ENCODE measurements at places on chromosomes 3 and 15.

DNA sequence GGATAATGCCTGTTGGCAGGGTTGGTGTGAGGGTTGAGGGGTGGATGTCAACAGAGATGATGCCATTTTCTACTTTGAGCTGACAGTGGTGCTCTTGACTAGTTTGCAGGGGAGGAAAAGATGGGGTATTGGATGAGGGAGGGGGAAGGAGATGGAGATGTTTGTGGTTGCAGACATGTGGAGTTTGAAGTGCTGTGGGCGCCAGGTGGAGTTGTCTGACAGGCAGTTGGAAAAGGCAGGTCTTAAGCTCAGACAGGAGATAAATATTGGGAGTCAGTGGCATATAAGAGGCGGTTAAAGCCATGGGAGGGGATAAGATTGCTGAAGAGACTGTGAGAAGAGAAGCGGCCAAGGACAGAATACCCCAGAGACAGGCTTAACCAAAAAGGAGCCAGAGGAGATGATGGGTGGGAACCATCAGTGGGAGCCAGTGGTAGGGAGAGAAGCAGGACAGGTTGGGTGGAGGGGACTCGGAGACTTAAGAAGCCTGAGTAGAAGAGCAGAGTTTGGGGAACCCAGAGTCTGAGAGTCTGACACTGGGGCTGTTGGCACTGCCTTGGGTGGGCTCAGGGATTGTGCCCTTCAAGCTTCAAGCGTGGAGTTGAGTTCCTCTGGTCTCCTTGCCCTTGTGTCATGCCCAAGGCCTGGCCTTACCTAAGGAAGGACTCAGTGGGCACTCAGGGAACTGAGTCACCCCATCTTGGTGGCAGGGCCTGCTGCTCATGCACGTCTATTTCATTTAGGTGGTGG lies 13.9 kb downstream of the COPG1 start:
- DNase-seq = no peak

- DNase-seq = no peak
Measured at GRCh38 chr15:34795267-34796081, at the start of gene ACTC1. TSS of gene ACTC1 (minus strand) at chr15:34795549. CDS start at chr15:34794808, 741 bp downstream.

- no peak for DNase-seq
Measured at GRCh38 chr3:142808103-142808917, 80.6 kb downstream of the PCOLCE2 start.

- no peak for DNase-seq
Measured at GRCh38 chr3:196988241-196989029, 19.8 kb upstream of the PIGZ start.

GRCh38 chr15:52858782-52859176 lies 68.6 kb upstream of the ONECUT1 start:
- no peak for DNase-seq

DNA sequence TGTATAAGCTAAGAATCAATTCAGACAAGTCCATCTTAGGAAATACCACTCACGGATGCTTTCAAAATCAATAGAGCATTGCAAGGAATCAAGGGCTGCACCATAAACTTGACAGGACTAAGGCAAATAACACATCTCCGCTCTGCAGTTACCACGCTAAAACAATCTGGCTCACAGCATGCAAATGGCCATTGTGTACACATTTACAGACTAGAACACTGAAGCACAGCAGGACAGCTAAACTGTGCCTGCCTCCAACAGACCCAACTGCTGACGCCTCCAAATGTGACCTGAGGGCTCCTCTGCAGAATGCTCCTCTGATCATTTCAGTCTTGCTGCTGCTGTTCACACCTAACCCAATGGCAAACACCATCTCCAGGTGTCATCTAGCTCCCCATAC lies 104.3 kb downstream of the MEX3B start:
- DNase-seq = no peak

DNA sequence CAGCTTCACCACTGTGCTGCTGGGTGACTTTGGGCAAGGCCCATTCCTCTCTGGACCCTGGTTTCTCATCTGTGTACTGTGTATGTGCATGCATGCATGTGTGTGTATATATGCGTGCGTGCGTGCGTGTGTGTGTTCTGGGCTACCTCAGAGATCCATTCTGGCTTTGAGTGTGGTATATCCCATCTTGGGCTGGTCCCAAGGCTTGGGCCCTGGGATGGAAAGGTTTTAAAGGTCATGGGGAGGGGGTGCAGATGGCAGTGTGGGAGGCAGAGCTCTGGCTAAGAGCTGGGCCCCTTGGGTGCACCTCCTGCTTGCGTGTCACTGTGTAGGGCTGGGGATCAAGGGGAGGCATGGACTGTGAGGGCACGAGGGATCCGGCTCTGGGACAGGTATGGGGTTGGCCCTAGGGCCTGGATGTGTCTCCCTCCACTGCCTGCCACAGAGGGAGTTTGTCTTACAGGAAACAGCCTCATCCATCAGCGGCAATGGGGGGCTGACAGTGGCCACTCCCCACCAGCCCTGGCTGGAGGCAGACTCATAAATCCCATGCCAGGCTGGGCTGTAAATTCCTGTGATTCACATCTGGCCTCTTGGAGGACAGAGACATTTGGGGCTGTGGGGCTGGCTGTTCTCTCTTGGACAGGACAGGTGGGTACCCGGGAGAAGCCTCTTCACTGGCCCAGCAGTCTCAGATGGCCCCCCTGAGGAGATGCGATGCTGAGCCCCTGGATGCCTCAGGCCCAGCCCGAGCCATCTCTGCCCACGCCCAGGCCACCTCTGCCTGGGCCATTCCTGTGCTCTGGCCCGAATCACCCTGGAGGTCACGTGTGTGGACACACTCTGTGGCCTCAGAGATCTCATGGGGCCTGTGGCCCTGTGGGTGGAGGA lies 21.4 kb upstream of the CSPG4 start:
- DNase-seq = no peak

DNA sequence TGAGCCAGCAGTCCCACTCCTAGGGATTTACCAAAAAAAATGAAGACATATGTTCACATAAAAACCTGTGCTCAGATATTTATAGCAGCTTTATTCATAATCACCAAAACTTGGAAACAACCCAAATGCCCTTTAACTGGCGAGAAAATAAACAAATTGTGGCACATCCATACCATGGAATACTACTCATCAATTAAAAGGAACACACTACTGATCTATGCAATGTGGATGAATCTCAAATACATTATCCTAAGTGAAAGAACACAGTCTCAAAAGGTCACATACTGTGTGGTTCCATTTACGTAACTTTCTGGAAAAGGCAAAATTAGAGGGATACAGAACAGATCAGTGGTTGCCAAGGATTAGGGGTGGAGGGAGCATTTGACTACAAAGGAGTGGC lies 394.5 kb downstream of the SHQ1 start:
- DNase-seq = no peak

- DNase-seq = no peak
Measured at GRCh38 chr15:79811406-79812405, 85.1 kb downstream of the MTHFS start.

GRCh38 chr3:16013568-16013967 lies 160.9 kb upstream of the GALNT15 start:
- no peak for DNase-seq

GRCh38 chr15:66879531-66880368 lies 177.7 kb downstream of the SMAD6 start:
- no peak for DNase-seq

DNA sequence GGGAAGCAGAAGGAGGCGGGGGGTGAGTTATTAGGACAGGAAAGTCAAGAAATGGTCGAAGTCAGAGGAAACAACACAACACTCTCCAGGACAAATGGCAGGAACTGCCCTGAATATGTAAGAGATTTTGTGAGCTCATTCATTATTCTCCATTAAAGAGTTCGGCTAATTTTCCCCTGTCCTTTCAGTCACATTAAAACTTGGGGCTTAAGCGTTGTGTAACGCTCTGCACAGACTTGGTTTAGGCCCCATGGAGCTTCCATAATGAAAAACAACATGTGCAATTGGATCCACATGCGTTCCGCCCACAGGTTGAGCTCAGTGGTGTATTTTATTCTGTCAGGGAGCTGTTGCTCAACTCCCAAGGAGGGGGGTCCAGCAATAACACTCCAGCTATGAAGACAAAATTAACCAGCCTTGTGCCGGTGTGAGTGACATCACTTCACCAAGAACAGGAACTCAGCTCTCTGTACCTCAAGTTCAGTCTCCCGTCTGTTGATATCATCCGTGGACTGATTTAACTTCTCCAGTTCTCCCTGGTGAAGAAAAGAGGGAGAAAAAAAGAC lies 2.3 kb downstream of the SH3BP5 start:
- DNase-seq = no peak

Data from stimulated activated CD8-positive, alpha-beta memory T cell treated with anti-CD3 and anti-CD28 coated beads, Interleukin-7, amount 100 ng/mL, for 24 hours (primary cell).